ENCODE measurements at places on chromosomes 16 and 17.

DNA sequence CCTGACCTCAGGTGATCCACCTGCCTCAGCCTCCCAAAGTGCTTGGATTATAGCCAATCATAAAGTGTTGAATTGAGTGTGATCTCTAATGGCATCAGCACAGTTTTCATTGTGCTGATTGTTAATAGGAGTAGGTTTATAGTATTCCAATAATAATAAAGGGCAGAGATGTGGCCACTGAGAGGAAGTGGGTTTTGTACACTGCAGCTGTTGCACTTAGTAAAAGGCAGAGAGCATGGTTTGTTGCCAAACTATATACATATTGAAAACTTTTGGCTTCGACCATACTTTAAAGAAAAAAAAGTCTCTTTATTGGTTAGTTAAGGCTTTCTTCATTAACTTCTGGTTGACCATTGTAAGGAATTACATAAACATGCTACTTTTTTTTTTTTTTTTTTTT, 185.9 kb downstream of the CDK5R1 start:
- no peak for DNase-seq

- DNase-seq: no peak
Observed at GRCh38 chr16:67470359-67470758, 10.6 kb downstream of the ATP6V0D1 start.

DNA sequence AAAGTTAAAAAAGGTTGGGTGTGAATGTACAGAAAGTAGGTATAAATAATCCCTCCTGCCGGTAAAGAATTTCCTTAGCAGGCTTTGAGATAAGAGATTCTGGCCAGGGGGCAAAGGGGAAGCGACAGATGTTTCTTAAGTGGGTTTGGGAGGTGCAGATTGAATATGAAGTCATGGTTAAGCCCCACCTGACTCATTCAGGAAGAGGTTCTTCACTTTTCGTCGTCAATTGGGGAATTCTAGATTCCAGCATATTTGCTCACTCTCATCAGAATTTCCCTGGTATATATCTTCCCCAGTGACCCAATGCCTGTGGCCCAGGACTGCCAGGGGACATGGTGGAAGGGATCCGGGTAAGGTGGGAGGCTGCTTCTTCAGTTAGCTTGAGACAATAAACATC, 127.8 kb downstream of the CPPED1 start:
- no peak for DNase-seq

- no peak for DNase-seq
Observed at GRCh38 chr16:81817789-81818567, 38.9 kb downstream of the PLCG2 start.

DNA sequence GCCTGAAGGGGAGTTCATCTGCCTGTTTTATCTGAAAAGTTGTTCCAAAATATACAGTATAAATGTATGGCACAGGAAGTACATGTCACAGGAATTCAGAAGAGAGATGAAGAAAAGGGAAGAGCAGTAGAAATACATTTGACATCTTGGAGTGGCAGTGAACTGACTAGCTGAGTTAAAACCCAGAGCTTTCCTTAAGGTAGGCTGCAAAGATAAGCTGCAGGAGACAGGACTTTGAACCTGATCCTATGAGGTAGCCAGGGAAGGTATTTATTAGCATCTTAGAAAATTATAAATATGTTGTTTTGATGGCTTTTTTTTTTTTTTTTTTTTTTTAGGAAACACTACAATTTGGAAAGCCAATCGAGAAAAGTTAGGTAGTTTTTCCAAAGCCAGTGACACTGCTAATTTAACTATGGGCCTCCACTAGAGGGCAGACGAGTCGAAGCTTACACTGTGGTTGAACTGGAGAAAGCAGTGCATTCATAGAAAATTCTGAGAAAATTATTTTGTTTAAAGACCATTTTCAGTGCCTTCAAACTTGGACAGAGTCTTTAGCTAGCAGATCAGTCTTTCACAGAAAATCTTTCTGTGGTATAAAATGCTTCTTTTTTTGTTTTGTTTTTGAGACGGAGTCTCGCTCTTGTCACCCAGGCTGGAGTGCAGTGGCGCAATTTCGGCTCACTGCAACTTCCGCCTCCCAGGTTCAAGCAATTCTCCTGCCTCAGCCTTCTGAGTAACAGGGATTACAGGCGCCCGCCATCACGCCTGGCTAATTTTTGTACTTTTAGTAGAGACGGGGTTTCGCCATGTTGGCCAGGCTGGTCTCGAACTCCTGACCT, 122.3 kb downstream of the SSH2 start:
- DNase-seq: peak; percentile 52

DNA sequence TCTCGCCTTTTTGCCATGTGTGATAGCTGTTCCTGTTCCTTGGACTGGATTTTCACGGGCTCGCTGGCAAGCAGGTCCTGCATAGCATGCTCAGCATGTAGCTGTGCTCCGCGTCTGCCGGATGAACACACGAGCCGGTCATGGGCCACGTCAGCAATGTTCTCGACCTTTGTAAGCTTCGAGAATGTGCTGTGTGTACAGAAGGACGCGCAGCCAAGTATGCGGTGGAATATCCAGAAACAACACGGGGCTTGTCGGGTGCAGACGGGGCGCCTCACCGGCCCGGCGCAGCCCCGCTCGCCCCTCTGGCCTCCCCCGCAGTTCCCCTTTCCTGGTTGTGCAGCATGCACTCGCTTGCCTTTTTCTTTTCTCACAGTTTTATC, 42.2 kb downstream of the RPTOR start:
- no peak for DNase-seq

DNA sequence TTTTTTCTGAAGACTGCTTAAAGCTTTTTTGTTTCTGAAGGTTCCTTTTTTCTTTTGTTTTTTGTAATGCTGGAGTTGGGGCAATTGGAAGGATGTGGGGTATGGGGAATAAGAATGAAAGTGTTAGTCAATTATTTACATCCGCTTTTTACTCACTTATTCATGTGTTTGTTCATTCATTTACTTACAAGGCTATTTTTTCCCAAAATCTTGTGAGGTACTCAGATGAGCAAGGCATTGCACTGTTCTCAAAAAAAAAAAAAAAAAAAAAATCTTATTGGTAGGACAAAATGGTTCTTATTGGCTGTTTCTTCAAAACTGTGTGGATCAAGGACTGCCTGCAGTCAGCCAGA, 55.7 kb downstream of the PLD6 start:
- DNase-seq: no peak

- no peak for DNase-seq
Observed at GRCh38 chr16:82801361-82801760, 174.6 kb downstream of the CDH13 start.

DNA sequence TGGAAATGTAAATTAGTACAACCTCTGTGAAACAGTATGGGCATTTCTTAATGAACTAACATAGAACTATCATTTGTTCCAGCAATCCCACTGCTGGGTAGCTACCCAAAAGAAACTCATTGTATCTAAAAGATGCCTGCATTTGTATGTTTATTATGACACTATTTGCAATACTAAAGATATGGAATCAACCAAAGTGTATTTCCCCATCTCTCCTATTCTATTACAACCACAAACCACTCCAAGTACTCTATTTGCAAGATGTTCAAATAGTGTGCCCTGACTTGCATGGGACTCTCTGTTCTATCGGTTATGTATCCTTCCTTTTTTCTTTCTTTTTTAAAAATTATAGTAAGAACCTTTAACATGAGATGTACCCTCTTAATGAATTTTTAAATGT, 845.2 kb downstream of the CDH11 start:
- DNase-seq: no peak

GRCh38 chr16:87056551-87056950, 260.6 kb downstream of the C16orf95 start:
- DNase-seq: no peak

DNA sequence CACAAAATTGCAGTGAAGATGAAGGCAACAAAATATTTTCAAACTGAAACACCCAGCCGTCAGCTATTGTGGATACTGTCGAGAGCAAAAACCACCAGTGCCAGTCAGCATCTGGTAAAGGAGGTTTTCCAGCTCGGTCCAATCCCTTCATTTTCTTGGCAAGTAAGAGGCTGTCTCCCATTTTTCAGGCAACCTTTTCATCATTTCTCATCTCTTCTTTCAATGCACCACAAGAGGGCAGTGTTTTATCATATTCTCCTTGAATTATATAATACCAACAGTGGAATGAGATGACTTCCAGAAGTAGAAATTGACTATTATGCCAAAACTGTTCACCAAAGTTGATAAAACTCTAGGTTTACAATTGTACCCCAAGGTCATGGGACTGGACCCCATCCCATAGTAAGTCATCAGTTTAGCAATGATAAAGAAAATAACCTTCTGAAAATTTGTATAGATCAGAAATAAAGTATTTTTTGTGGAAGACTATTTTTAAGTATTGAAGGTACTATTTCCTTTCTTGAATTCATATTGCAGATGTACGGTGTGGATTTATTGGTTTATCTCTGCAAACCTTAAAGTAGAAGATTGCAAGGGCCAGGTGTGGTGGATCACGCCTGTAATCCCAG, 16.8 kb downstream of the NQO1 start:
- DNase-seq: no peak

DNA sequence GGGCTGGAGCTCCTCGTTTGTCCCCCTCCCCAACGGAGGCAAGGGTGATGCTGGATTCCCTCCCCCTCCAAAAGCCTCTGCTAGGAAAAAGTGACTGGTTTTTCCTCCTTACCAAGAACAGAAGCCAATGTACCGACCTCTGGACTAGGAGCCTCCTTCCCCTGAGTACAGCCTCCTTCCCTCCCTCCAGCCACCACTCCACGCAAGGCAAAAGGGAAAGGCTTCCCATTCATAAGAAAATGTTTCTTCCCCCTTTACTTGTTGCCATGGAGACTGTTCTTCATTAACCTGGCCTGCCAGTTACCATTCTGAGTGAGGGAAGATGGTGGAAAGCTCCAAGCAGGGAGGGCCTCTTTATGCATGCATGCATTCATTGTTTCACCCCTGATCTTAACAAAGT, 4.3 kb upstream of the PIMREG start:
- DNase-seq: no peak

DNA sequence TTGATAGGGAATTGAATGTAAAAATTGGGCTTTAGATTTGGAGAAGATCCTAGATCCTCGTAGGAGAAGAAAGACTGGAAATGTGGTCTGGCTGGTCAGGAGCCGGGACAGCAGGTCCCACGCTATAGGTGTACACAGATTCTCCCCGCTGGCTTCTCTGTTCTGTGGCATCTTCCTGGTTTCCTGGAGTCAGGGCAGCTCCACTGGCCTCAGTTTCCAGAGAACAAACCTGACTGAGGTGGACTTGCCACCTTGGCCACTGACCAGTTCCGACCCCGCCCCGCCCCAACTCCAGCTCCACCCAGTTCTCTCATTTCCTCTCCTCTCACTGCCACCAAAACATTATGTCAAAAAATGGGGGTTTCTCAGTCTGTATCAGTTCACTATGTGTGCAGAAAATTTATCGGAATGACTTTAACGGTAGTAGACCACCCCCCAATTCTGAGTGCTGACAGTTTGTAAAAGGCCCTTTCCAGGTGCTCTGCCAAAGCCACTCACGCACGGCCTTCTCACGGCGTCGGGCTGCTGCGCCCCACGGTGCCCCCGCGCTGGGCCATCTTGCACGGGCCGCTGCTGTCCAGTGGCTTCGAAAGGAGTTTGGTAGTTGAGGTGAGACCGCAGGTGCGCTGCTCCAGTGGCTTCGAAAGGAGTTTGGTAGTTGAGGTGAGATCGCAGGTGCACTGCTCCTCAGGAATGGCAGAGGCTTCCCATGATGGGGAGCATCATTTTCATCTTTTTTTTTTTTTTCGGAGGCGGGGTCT, 161.4 kb upstream of the CHMP6 start:
- no peak for DNase-seq

GRCh38 chr16:1557576-1557975, 24.1 kb downstream of the TMEM204 start:
- no peak for DNase-seq

- DNase-seq: no peak
Observed at GRCh38 chr16:85187002-85187401, 74.7 kb upstream of the CIBAR2 start.

GRCh38 chr17:1820528-1821252, 9.0 kb downstream of the SMYD4 start:
- no peak for DNase-seq

- no peak for DNase-seq
Observed at GRCh38 chr16:20181416-20181815, 107.7 kb upstream of the GPR139 start.

- no peak for DNase-seq
Observed at GRCh38 chr17:65324611-65325342, 187.6 kb downstream of the RGS9 start.

DNA sequence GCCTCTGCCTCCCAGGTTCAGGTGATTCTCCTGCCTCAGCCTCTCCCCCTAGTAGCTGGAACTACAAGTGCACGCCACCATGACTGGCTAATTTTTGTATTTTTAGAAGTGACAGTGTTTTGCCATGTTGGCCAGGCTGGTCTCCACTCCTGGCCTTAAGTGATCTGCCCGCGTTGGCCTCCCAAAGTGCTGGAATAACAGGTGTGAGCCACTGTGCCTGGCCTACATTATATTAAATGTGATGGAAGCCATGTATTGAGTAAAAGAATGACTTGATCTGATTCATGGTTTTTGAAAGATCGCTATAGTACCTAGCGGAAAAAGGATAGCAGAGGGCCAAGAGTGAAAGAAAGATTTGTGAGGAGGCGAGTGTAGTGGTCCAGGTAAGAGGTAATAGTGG, 2.7 kb upstream of the PPM1D start:
- no peak for DNase-seq

- no peak for DNase-seq
Observed at GRCh38 chr16:66751053-66751302, 431 bp downstream of the DYNC1LI2 start.

DNA sequence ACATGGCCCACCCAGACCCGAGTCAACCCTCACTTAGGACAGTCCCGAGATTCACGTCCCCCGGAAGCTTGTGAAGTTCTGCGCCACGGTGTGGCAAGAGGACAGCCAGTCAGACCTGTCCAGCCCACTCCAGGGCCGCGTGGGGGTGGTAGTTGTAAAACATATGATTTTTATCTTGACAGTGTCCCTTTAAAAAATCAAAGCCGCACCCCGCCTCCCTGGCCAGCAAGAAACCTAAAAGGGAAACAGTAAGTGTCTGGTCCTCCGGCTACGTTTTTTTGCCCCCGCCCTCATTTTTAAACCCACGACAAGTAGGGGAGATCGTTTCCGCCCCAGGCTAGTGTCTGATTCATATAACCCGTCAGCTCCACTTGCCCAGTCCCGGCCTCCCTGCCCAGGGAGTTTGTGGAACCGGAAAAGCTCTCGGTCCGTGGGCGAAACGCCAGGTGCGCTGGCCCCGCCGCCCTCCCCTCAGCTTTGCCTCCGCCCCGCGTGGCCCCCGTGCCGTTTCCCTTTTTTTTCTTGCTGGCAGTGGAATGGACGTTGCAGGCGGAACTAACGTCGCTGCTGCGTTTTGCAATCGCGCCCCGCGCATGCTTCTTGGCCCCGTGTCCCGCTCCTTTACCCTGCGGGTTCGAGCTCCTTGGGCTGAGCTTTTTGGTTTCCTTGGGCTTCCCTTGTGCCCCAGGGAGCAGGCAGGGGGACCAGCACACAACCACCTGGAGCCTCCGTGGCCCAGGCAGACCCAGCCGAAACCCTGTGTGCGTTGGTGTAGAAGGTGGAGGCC, 13.3 kb upstream of the NUDT16L1 start:
- DNase-seq: no peak

GRCh38 chr17:80220736-80221215, 549 bp downstream of the SLC26A11 start:
- peak; percentile 10 for DNase-seq

All from T-cell (primary cell).